Activated CD4-positive, CD25-positive, alpha-beta regulatory T cell treated with anti-CD3 and anti-CD28 coated beads, Interleukin-2, amount 50 U/mL, for 16 hours (primary cell): ENCODE measurements at places on chromosomes 2 and 18.

DNA sequence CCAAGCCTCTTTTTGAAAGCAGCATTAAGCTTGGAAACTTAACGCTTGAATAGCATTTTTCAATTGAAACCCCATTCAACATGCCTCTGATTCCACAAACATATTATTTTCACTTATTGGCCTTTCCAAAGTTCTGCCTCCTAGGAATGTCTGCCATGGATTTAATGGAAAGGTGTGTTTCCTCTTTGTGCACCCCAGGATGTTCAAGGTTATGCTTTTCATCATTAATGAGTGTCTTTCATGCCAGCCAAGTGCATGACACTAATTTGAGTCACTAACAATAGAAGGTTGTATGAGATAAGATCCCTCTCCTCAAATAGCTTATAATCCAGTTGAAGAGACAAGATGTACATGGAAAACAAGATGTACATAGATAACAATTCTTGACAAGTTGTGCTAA is 84.7 kb downstream of the ALPK2 start:
- no peak for DNase-seq

GRCh38 chr2:58006256-58006951 is 40.2 kb upstream of the VRK2 start:
- DNase-seq: no peak

DNA sequence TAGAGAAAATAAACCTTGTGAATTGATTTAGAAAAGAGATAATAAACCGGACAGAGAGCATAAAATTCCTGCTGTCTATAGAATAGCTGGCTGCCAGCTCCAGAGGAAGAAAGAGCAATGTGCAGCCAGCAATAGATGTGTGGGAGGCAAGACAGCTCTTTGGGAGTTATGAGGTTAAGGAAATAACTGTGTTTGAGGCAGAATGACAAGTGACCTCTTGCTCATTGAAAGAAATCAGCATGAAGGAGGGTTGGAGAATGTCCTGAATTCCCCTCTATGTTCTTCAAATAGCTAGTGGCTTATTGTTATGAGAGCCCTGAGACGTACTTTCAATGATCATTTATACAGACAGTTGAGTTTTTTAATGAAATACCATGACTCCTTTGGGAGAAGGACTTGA is 1009.9 kb upstream of the NXPH2 start:
- DNase-seq: no peak

DNA sequence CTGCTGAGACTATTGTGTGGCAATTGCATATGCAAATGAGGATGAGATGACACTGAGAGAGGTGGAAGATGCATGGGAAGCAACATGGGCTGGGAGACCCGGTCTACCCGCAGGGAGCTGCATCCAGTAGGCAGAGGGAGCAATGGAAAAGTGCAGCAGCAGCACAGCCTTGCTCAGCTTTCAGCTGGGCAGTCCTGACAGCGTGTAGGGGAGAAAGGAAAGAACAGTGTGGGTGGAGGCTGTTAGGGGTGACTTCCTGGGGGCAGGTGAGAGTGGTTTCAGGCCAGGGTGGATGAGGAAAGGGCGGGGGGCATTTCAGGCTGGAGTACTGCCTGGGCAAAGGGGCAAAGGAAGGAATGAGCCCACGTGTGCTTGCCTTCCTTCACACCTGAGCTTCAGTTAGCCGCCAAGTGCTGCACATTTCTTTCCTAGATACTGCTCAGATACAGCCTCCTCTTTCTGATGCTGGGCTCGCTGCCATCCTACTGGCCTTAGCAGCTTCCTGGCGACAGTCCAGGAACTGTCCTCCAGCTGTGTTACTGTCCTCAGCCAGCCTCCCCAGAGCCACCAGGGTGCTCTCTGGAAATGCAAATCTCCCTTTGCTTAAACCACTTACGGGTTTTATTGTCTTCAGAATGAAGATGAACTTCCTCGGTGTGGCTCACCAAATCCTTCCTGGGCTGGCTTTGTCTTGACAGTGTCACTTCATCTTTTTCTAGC is 276.3 kb downstream of the TSN start:
- no peak for DNase-seq

- no peak for DNase-seq
Observed at GRCh38 chr2:235541016-235541415, 47.2 kb downstream of the AGAP1 start.

- no peak for DNase-seq
Observed at GRCh38 chr2:182020286-182021070, 34.8 kb downstream of the PPP1R1C start.

DNA sequence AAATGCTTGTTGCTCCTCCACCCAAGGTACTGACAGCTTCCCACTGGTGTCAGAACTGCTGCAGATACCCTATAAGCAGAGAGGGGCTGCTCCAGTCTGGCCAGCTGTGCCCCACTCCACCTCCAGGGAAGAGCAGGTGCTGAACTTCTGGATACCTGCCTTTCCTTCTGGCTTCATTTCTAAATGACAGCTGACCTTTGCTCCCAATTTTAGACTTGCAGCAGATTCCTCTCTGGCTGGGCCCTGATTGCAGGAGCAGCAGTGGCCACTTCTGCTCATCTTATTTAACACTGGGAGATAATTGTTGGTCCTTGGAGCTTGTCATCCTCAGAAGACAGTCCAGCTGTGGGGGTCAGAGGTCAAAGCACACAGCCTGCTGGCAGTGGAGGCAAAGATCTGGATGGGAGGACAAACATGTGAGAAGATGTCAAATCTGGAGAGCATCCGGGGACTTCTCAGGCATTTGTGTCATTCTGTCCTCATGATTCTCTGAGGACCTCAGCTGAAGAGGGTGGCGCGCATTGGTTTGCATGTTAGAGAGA is 38.9 kb downstream of the SETBP1 start:
- no peak for DNase-seq

DNA sequence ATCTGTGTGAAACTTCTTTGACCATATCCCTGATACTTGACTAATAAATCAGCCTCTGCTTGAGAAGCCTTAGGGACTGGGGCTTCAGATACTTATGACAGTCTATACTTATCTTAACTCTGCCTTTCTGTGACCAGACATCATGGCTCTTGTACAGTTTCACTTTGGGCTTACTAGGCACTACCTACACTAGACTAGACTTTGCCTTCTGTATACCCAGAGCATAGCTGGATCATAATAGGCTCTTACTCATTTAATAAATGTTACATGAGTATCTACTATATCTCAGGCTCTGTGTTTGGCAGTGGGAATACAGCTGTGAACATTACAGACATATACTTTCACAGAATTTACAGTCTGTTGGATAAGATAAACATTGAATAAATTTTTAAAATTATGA is 9.0 kb downstream of the UGP2 start:
- DNase-seq: no peak

DNA sequence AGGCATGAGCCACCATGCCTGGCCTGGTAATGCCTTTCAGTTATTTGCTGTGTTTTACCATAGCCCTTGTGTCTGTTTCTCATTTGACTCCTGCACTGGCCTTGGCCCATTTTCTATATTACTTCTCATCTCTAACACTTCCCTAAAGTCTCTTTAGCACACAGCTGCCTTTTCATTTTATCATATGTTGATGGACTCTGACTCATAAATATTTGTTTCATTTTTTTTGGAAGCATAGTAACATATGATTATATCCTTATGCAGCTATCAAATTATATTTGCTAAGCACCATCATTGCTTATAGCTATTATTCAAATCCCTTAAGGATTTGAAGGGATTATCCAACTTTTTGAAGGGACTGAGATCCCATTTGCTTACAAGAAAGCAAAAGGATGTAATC is 320.3 kb downstream of the GPD2 start:
- no peak for DNase-seq

GRCh38 chr2:230809677-230810251 is 55.0 kb upstream of the ITM2C start:
- no peak for DNase-seq

DNA sequence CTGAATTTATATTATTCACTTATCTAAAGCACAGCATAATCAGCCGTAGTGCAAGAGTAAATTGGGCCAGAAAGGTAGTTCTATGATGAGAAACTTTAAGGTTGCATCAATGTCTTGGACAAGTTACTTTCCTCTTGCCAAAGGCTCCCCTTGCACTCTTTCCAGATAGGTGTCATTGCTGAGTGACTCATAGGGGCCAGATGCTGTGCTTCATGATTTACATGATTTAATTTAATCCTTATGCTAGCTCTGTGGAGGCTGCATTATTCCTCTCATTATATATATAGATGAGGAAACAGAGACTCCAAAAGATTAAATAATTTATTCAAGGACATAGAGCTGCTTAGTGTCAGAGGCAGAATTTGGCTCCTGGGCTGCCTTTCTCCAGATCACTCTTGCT is 5.0 kb downstream of the CFAP221 start:
- DNase-seq: no peak

DNA sequence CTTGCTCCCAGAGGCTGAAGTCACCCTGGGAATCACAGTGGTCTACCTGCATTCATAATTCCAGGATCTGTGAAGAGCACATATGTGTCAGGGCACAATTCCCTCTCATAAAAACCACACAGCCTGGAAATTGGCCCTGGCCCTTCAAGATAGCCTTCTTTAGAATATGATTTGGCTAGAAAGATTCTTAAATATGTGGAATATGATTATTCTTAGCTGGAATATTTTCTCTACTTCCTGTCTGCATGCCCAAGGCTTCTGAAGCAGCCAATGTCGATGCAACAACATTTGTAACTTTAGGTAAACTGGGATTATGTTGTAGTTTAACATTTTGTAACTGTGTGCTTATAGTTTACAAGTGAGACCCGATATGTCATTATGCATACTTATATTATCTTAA is 24.2 kb downstream of the ICOS start:
- DNase-seq: no peak

- DNase-seq: no peak
Observed at GRCh38 chr2:142585785-142586184, 291.7 kb upstream of the KYNU start.

DNA sequence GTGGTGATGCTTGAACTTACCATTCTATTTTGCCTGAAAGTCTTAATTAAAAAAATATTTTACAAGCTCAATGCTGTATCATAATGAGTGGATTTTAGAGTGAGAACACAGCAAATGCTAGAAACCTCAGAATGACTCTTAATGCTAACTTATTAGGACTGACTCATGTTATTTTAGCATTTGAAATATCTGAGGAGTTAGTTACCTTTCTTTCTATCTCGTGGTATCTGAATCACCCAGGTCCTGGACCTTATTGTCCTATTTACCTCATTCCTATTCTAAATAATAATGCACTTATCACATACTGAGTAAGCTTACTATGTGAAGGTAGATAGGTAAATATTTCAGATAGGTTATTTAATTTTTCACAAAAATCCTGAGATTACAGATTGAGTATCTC is 70.7 kb downstream of the SOS1 start:
- no peak for DNase-seq

DNA sequence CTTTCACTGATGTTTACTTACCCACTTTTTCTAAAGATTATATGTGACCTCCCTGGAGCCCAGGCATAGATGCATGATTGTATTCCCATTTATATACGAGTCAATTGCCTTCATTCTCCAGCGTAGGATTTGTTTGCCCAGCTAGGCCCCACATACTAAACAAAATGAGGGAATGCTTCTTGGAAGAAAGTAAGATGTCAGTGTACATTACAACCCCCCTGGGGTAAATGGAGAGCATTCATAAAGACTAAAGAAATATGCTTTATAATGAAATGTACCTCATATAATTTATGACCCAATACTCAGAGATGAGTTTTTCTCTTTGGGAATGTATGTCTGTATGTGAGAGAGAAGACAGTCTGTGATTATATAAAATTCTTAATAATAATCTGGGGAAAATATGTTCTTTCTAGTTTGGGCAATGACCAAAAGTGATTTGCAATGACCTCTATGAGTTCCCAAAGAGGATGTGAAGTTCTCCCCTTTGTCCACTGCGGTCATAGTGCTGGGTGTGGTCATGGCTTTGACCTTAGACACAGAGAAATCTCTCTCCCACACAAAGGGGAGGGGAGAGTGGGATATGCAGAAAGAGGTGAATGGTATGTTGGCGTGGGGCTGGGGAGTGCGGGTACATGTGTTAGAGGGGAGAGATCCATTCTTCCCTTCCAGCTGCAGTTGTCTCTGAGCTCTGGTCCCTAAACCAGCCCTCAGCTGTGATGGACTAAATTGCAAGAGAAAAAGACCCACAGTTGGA is 175.6 kb downstream of the EN1 start:
- DNase-seq: no peak

- no peak for DNase-seq
Observed at GRCh38 chr2:224579411-224579810, 5.8 kb downstream of the CUL3 start.

- DNase-seq: no peak
Observed at GRCh38 chr2:119699016-119699606, 20.1 kb downstream of the TMEM177 start.

DNA sequence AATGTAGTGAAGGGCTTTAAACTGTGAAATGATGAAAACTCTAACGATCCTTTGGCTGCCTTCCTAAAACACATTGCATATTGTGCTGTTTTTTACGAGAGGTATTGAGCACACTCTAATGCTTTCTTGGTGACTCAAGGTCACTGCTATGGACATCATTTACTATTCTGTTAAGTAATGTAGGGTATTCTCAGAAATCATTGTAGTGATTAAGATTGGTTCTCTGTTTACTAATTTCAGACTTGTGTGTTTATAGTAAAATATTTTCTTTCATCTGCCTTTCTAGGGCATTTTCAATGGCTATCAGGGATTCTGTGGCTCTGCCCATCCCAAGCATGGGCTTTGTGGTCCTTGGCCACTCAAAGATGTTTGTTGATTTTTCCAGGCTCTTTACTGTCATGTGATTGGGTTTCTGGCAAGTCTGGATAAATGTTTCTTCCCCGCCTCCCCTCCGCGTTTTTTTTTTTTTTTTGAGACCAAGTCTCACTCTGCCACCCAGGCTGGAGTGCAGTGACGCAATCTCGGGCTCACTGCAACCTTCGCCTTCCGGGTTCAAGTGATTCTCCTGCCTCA is 29.3 kb downstream of the UBE2F start:
- no peak for DNase-seq

DNA sequence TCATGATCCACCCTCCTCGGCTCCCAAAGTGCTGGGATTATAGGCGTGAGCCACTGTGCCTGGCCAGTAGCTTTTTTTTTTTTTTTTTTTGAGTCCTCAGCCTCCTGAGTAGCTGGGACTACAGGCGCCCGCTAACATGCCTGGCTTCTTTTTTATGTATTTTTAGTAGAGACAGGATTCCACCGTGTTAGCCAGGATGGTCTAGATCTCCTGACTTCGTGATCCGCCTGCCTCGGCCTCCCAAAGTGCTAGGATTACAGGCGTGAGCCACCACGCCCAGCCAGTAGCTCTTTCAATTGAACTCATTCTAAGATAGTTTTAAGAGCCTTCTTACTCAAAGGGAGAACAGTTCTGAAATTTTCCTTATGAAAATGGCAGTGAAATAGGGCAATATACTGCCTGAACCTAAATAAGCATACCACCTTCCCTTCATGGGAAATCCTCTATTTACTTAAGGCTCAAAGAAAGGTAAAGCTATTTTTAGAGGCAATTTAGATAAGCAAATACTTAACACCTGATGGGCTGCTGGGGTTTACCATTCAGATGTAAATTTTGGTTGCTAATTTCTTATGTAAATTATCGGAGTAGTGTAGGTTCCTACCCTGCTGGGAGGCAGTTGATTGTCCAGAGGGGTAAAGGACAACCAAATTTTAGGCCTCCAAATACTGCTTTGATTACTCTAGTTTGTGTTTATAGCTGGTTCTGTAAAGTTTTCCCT is 144.7 kb downstream of the GREB1L start:
- no peak for DNase-seq
